ENCODE measurements at places on chromosomes 11 and 22.

DNA sequence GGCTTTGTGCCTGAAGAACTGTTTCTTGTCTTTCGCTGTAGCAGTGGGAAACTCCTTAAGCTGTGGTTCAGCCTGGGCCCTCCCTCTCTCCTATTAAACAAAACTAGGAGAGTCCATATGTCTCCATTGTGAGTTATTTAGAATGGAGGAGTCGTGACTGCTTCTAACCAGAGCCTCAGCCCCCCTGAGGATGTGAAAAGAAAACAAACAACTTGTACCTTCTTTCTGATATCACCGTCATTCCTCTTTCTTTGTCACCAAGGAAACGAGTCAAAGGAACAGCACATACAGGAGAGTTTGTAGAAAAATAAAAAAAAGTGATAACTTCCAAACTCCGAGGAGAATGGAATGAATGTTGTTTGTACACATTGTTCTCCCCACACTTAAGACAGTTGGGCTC, 11.6 kb upstream of the EXT2 start:
- no peak for DNase-seq

GRCh38 chr11:130300567-130300966, 14.2 kb downstream of the ZBTB44 start:
- DNase-seq = no peak

GRCh38 chr11:131802440-131803115, 432.2 kb downstream of the NTM start:
- DNase-seq = no peak

GRCh38 chr11:102239911-102240310, 77.4 kb upstream of the BIRC3 start:
- no peak for DNase-seq

DNA sequence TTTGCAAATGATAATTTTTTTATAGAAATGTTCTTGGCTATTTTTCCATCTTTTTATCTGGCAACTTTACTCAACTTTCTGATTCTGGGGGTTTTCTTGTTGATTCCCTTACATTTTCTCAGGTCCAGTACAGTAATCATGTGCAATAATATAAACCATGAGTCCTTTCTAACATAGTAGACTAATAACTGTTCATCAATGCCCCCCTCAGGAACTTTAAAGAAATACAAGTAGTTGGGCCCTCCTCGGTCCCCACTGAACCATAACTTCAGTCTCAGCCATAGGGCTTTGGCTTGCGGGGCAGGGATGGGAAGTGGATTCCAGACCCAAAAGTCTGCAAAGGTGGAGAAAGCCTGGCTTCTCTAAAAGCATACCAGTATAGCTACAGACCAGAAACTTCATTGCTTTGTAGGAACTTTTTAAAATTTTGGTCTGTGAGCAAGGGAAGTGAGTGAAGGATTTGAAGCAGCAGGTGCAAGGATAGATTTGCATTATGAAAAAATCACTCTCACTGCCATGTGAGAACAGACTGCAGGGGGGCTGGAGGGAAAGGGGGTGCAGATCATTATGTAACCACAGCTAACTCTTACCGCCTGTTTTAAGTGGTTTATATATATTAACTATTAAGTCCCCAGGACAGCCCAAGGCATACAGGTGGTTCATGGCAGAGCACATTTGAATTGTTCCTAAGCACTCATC, 10.4 kb upstream of the TUB start:
- no peak for DNase-seq

- DNase-seq = no peak
These were observed 1077.9 kb downstream of the DLG2 start for GRCh38 chr11:84549217-84549616.

- DNase-seq = no peak
These were observed 492.4 kb upstream of the CCDC90B start for GRCh38 chr11:83778596-83778995.

DNA sequence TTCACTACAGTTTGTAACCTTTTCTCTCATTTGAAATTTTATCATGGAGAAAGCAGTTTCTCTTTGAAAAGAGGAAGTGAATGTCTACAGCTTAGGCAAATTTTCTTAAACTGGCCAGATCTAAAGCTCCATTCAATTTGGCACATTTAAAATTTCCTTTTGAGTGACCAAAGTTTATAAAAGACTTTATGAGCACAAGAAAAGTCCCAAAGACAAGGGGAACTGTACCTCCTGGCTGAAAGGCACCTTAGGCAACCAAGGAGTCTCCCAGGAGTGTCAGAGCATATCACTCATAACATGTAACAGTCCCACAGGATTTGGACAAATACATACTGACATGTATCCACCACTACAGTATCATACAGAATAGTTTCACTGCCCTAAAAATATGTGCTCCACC, 41.3 kb downstream of the NARS2 start:
- no peak for DNase-seq

- no peak for DNase-seq
These were observed 149.7 kb upstream of the PLET1 start for GRCh38 chr11:112410325-112410724.

GRCh38 chr22:38638216-38638615, 18.0 kb downstream of the FAM227A start:
- no peak for DNase-seq

GRCh38 chr11:20026629-20027555, 133.4 kb downstream of the DBX1 start:
- DNase-seq = no peak

GRCh38 chr22:36110306-36110881, 50.2 kb downstream of the APOL3 start:
- DNase-seq = no peak

Measured in Right ventricle myocardium superior (tissue), 1 donor.